Fibroblast of villous mesenchyme (primary cell): ENCODE measurements at places on chromosomes 11 and 22. TPM values are rescaled to one million over a fixed set of nuclear protein-coding genes. Genes with fewer than 3 reads are reported as not detected.

GRCh38 chr22:20429254-20430100 lies 8.1 kb downstream of the SCARF2 start:
- no peak for DNase-seq

GRCh38 chr11:134999590-134999989 lies 587.5 kb upstream of the B3GAT1 start:
- DNase-seq, result no peak

Gene SYT12
- 0.43 and 0.64 TPM in 2 replicates for total RNA-seq

DNA sequence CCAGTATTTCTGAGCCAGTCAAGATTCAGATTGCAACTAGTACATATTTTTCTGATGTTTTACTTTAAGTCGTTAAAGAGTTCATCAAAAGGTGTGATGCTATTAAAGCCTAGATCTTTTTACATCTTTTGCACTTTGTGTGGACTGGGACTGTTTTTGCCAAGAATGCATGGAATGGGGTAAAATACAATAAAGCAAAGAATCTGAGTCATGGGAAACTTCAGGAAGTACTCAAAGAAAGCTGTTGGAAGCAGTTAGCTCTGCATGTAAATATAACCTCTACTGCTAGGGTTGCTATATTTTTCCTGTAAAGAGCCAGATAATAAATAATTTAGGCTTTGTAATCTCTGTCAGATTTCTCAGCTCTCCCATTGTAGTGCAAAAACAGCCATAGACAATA lies 20.9 kb downstream of the ATXN10 start:
- peak; percentile 47 for DNase-seq

GRCh38 chr11:86681483-86681756 lies 9.0 kb upstream of the ME3 start:
- DNase-seq, result no peak

DNA sequence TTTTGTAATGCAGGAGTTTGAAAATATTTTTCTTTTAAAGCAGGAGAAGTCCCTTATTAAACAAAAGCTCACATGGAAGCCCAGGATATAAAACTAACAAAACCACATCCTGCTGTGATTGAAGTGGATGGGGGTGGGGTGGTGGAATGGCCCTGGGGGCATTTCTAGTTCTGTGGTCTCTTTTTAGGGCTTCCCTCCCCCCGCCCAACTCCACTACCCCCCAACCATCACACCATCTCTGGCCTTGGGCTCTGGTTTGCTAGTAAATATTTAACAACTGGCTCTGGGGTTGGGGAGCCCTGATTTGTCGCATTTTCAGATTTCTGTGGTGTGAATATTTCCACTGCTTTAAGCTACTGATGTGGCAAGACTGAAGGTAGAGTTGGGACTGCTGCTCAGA lies 279.6 kb upstream of the PLET1 start:
- no peak for DNase-seq

DNA sequence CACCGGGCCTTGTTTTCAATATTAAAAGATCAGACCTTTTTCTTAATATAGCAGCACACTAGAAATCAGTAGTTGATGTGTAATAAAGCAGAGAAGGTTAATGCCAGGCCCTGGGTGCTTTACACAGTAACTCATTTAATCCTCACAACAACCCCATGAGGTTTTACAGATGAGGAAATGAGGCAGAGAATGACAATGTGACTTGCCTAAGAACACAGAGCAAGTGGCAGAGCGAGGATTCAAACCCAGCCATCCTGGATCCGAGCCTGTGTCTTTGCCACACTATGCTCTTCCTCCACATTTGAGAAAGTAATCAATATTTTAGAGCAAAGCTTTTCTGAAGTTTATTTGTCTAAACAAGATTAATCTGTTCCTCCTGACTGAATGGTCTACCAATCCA lies 7.2 kb downstream of the JAML start:
- DNase-seq, result no peak

DNA sequence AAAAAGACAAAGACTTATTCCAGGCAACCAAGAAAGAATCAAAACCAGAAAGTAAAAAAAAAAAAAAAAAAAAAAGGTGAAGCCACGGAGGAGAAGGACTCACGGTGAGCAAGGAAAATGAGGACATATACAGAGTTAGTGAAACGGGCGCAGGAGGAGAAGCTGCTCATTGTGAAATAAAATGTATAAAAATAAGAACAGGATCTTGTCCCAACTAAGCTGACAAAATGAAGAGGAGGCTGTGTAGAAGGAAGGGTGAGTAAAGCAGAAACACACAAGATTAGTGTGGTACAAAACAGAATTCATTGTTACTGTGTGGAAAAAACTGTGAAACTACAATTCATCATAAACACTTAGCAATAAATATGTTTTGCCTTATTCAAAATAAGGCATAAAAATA lies 7.6 kb downstream of the IL17REL start:
- no peak for DNase-seq

GRCh38 chr11:112023104-112023503 lies 2.1 kb upstream of the DLAT start:
- DNase-seq, result no peak

DNA sequence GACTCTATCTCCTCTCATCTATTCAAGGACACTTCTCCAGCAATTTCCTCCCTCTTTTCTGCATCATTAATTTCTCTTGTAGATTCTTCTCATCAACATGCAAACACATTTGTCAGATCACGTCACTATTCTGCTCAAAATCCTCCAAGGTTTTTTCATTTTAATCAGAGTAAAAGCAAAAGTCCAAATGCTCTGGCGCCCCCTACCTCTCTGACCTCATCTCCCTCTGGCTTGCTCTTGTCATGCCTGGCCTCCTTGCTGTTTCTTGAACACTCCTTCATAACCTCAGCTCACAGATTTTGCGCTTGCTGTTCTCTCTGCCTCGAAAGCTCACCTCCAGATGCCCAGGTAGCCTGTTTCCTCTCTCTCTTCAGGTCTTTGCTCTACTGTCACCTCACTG lies 22.4 kb downstream of the RTCB start:
- peak; percentile 8 for DNase-seq

Gene IL17REL
- total RNA-seq, result under 0.01 TPM in 1 of 2 replicates, not detected in the other

- DNase-seq, result peak; percentile 98
Measured at GRCh38 chr11:71240865-71241691, 11.3 kb downstream of the SHANK2 start.

Gene PNPLA5
- total RNA-seq, result not detected in 2 replicates

GRCh38 chr11:30346068-30346688 lies 23.3 kb downstream of the ARL14EP start:
- peak; percentile 59 for DNase-seq

- no peak for DNase-seq
Measured at GRCh38 chr11:79486242-79486984, 45.6 kb upstream of the TENM4 start.

Gene SCUBE1
- total RNA-seq, result not detected in 2 replicates

GRCh38 chr11:93520726-93521509 lies 22.3 kb downstream of the SMCO4 start:
- no peak for DNase-seq

Gene SLC35E4
- 8.2 and 9.3 TPM in 2 replicates for total RNA-seq

- DNase-seq, result no peak
Measured at GRCh38 chr11:8231979-8232378, 31.7 kb downstream of the LMO1 start.

- peak; percentile 9 for DNase-seq
Measured at GRCh38 chr11:79437981-79438630, 2.7 kb downstream of the TENM4 start.

Gene APOL5
- total RNA-seq, result not detected in 2 replicates

- DNase-seq, result peak; percentile 84
Measured at GRCh38 chr11:86577644-86578636, 94.5 kb downstream of the ME3 start.

- DNase-seq, result no peak
Measured at GRCh38 chr22:27797520-27798391, 3.8 kb downstream of the MN1 start.

- no peak for DNase-seq
Measured at GRCh38 chr11:10352921-10353550, 48.2 kb downstream of the ADM start.

- peak; percentile 88 for DNase-seq
Measured at GRCh38 chr11:118921929-118922744, 3.6 kb downstream of the BCL9L start.

Gene MAFF
- 17.1 and 19.4 TPM in 2 replicates for total RNA-seq

Gene NTM
- total RNA-seq, result 7.3 and 24.2 TPM in 2 replicates

GRCh38 chr22:46918197-46918596 lies 155.7 kb downstream of the TBC1D22A start:
- no peak for DNase-seq

- peak; percentile 8 for DNase-seq
Measured at GRCh38 chr11:119055901-119056300, 1.1 kb downstream of the HYOU1 start.

- DNase-seq, result no peak
Measured at GRCh38 chr22:50578776-50579310, 616 bp upstream of the CPT1B start.

GRCh38 chr11:44906649-44907048 lies 44.0 kb downstream of the TP53I11 start:
- DNase-seq, result no peak

DNA sequence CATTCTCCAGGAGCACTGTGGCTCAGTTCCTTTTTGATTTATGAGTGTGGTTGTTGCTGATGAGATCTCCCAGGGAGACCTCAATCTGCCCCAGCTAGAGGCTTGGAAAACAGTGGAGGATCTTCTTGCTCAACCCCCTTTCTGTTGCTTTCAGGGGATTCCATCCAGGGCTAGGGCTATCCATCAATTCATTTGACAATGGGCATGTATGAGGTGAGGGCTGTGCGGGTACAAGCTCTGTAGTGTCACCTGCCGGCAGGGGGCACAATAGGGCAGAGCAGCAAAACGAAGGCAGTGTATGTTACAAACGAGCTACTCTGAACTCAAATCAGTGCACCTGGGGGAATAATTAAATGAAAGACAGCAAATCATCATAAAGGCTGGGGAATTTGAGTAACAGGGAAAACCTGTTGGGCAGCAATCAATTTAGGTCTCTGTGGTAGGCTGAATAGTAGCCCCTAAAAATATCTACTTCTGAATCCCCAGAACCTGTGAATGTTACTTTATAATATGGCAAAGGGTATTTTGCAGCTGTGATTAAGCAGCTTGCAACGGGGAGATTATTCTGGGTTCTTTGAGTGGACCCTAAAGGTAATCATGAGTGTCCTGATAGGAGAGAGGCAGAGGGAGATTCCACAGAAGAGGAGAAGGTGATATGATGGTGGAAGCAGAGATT lies 170.3 kb upstream of the ZBED5 start:
- DNase-seq, result peak; percentile 61

GRCh38 chr11:116173506-116173905 lies 599.3 kb downstream of the BUD13 start:
- DNase-seq, result no peak

Gene SCGB1C1
- not detected in 2 replicates for total RNA-seq

Gene NAALAD2
- total RNA-seq, result 1.9 and 2.2 TPM in 2 replicates

DNA sequence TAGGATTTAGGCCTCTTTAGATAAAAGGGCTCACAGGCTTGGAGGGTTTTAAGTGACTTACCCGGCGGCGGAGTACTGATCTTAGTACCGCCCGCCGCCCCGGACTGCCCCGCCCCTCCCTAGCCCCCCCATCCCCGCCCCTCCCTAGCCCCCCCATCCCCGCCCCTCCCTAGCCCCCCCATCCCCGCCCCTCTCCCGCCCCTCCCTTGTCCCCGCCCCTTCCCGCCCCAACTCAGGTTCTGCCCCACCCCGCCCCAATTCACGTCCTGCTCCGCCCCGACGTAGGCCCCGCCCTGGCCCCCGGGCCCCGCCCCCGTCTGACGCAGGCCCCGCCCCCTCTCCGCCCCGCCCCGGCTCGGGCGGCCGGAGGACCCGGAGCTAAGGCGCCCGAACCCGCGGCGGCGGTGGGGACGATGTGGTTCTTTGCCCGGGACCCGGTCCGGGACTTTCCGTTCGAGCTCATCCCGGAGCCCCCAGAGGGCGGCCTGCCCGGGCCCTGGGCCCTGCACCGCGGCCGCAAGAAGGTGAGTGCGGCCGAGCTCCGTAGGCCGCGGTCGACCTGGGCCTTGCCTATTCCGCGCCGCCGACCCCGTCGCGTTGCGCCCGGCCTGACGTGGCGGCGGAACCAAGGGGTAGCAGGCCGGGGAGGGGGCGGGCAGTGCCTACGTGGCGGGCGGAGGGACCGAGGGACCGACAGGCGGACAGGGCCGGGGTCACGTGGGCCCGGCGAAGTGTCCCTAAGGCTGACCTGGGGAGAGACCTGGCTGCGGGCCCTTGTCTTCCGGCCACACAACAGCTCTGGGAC lies at the start of gene SCYL1:
Gene SCYL1 (plus strand): TSS at position 343 of the 805 bp plus-strand sequence. CDS start 71 bp downstream, at position 414.
- DNase-seq, result peak; percentile 92

DNA sequence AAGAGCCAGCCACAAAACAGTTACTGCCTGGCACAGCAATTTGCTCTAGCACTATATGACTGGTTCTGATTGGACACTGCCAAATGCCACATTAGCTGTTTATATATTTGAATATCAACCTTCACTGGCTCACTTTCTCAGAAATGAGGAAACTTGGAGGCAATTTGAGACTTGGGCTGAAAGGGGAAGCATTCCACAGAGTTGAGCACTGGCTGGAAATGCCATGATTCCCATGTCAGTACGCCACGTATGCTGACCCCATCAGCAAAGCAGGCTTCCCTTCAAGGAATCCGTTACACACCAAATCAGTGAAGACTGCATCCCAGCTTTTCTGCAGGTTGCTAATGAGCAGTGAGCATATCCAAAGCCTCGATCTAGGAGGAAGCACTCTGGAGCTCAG lies 34.7 kb downstream of the GALNT18 start:
- DNase-seq, result no peak

GRCh38 chr22:22836635-22837034 lies 51.0 kb upstream of the IGLL5 start:
- DNase-seq, result peak; percentile 1

Gene ANKK1
- under 0.01 TPM in 1 of 2 replicates, not detected in the other for total RNA-seq

Gene SCN3B
- total RNA-seq, result under 0.01 and 0.43 TPM in 2 replicates

Gene MMP8
- total RNA-seq, result under 0.01 TPM in 1 of 2 replicates, not detected in the other

Gene LARGE1
- 13.4 and 15.5 TPM in 2 replicates for total RNA-seq

Gene LRRC51
- 4.3 and 5.5 TPM in 2 replicates for total RNA-seq

Gene MS4A12
- total RNA-seq, result not detected in 2 replicates

DNA sequence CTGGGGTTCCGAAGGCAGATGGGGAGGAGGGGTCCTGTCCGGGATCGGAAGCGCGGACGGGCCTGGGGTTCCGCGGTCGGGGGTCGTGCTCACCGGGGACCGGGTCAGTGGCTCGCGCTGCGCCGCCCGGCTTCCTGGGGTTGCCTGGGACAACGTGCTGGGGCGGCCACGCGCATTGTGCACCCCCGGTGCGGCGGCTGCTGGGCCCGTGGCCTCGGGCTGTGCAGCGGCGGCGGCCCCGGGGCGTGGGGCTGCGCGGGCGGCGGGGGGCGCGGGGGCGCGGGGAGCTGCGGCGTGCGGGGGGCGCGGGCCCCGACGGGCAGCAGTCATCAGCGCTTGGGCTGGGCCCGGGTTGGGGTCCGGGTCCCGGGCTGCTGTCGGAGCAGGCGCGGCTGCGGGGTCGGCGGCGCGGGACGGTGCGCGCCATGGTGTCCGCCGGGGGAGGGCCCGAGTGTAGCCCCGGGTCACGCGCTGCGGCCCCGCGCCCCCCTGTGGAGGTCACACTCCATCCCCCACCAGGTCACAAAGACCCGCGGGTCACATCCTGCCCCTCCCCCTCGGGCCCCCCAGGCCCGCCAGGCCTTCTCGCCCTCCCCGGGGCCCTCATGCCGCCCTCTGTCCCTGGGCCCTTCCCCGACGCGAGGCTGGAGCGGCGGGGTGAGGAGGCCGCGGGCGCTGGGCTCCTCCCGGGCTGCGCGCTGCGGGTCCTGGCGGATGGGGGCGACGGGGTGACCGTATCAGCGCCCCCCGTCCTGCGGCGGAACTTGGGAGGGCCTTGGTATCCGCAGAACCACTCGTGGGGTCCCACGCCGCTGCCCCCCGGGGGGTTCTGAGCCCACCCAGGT lies at the start of gene TTLL8:
Gene TTLL8 (minus strand): TSS at position 238 of the 845 bp plus-strand sequence.
- no peak for DNase-seq

- DNase-seq, result no peak
Measured at GRCh38 chr11:57413681-57414080, 13.2 kb downstream of the SLC43A3 start.
